ENCODE measurements at places on chromosomes 11 and 22. TPM values are rescaled to one million over a fixed set of nuclear protein-coding genes. Genes with fewer than 3 reads are reported as not detected.

DNA sequence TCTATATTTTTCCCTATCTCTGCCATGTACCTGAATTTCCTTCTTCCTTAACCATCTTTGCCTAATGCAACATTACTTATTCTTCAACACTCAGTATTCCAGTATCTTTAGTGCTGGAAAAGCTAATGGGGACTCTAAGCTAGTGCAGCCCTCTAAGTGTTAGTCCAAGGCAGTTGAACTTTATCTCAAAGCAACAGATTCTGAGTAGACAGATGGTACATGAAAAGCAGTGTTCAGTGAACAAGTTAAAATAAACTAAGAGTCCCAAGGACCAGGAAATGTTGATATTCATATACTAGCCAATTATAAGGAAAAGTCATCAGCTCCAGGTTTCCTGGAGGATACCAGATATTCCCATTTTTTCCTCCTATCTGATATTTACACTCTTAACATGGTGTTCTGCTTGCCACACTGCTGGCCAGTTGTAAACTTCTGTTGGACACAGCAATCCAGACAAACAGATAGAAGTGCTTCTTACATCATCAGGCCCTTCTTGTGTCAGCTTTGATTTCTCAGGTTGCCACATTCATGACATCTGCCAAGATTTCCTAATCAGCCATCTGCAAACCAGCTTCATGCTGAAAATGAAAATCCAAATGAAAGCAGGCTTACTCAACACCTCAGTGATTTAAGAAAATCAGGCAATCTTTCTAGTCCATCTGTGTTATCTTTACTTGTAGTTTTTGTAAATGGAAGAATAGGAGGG lies 255.9 kb upstream of the POU2AF2 start:
- DNase-seq = no peak

GRCh38 chr11:43504316-43504950 lies 145.7 kb downstream of the TTC17 start:
- DNase-seq = peak; percentile 28

DNA sequence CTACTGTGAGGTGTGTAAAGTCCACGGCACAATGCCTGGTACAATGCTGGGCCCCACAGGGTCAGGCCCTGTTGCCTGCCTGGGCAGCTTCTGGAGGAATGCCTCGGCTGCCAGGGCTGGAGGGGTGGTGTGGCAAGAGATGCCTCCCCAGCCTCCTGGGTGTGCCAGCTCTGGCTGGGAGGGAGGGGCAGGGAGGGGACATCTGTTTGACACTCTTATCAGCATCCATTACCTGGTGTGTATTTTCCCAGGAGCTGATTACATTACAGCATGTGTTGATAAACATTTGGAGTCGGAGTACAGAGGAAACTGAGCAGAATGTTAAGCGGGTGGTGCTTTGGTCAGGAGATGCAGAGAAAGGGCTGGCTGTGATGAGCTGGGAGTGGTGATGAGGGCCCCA lies 11.0 kb upstream of the NECTIN1 start:
- DNase-seq = no peak

GRCh38 chr11:124748481-124749343 lies 3.3 kb downstream of the VSIG2 start:
- DNase-seq = no peak

- no peak for DNase-seq
Measured at GRCh38 chr11:105074166-105074530, 29.0 kb upstream of the CARD16 start.

DNA sequence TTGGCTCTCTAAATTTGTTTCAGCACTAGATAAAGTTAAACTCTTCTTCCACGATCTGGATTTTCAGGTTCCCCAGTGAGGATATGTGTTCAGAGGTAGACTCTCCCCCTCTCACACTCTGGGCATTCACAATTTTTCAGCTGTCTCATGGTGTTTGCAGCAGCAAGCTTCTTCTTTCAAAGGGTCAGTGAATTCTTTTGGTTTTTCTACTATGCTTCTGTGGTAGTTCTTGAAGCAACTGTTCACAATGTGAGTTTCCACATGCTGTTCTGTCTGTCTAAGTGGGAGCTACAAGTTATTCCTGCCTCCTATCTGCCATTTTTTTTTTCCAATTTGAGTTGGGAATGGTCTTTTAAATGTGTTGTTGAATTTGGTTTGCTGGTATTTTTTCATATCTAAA lies 25.4 kb downstream of the CNTF start:
- DNase-seq = no peak

- no peak for DNase-seq
Measured at GRCh38 chr11:132463295-132464002, 1068.9 kb downstream of the OPCML start.

DNA sequence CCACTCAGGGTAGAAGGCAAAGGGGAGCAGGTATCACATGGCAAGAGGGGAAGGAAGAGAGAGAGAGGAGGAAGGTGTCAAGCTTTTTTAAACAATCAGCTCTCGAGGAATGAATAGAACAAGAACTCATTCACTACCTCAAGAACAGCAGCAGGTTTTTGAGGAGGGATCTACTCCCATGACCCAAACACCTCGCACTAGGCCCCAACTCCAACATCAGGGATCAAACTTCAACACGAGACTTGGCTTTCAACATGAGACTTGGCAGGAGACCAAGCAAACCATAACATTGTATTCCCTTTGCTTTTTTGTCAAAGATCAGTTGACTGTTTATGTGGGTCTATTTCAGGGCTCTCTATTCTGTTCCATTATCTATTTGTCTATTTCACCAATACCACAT lies 26.9 kb upstream of the APOBEC3A start:
- DNase-seq = no peak

DNA sequence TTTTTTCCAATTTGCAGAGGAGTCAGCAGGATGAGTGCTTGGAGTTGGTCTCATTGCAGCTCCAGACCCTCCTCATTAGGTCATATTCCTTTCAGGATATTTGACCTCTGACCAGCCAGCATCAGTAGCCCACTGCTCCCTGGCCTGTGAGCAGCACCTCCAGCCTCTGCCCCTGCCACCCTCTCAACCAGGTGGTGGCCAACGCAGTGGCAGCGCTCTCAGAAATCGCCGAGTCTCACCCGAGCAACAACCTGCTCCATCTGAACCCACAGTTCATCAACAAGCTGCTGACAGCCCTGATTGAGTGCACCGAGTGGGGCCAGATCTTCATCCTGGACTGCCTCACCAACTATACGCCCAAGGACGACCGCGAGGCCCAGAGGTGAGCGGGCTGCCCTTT lies 27.0 kb downstream of the C22orf42 start:
- DNase-seq = no peak

DNA sequence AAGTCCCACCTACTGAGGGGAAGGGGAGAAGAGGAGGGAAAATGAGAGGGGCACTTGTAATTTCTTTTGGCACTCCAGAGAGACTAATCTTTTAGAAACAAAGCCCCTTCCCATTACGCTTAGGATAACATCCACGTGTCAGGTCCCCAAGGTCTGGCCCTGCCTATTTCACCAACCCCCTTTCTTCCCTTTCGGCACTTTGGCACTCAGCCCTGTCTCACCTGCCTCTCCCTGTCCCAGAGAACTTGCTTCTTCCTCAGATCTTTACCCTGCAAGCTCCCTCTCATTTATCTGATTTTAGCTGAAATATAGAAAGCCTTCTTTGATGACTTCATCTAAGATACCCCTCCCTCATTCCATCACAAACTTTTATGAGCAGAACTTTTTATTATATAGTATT lies 55.5 kb downstream of the RASSF10 start:
- DNase-seq = no peak

DNA sequence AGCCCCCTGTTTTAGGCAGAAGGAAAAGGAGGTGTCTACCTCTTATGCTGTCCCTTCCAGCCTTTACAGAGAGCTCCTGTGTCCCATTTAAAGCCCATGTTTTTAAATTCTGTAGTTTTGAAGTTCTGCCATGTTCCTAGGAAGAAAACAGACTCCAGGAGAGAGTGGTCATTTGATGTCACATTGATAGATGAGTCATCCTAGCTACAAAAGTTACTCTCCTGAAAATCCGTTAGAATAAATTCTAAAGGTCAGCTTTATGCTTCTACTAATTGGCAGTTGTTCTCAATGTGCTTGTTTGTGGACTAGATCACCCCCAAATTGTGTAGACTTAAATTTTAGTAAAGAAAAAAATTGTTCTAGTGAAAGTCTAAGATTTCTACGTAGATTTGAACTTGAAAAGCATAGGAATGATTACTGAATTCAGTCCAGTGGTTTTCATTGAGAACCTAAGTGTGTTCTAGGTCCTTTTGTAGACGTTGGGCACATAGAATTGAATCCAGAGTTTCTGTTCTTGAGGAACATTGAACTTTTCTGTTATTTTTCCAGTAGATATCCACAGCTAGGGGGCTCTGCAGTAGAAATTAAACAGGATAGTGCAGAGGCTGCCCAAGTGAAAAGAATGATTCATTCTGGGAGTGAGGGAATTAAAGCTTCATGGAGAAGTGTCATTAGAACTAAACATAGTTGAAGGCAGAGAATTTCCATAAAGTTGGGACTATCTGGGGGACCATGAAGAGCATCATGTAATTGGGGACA lies 140.6 kb upstream of the RASSF10 start:
- no peak for DNase-seq

GRCh38 chr11:105220121-105220520 lies 80.6 kb upstream of the CARD18 start:
- DNase-seq = no peak

DNA sequence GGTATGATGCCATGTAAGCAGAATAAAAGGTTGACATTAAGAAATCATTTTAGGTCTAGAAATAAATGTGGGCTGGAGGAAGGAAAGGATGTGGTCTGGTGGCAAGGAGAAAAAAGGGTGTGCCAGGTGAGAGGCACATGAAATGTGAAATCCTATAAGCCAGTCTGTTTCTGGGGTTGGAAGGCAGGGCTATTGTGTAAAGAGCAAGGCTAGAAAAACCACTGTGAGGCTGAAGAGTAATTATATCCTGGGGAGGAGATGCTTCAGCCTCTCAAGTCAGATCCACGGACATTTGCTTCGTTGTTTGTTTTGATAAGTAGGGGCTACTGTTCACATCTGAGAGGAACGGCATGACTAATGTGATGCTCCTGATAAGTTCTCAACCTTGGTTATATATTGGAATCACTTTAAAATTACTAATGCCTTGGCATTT lies 77.5 kb upstream of the CTSC start:
- DNase-seq = no peak

DNA sequence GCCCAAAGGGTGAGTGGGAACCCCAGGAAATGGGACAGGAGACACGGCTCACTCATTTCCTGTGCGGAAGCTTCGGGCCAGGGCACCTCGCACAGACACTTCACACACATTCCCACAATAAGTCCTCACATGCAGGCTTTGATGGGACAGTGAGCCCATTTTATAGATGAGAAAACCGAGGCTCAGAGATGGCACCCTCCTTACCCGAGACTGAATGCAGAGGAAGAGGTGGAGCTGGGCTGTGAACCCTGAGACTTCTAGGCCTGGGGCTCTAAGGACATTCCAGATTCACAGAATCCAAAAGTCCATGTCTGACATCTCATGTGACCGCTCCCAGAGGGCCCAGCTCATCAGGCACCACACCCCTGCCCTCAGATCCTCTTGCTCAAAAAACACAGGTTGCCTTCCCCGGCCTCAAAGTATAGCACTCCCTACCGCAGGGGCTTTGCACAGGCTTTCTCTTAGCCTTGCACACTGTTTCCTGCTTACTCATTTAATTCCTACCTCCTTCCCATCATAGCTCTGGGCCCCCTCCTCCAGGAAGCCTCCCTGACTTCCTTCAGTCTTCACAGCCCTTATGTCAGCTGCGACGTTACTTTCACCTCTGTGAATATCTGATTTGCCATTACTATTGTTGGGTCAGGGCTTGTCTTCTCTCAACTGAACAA lies 57.1 kb upstream of the TCF20 start:
- DNase-seq = no peak

Gene RFPL2
- 0.30 TPM for polyA plus RNA-seq

Gene KRTAP5-11
- not detected for polyA plus RNA-seq

Gene OSBP2
- polyA plus RNA-seq = 3.9 TPM

Gene TNNI2
- polyA plus RNA-seq = not detected

Gene HORMAD2
- polyA plus RNA-seq = not detected

Gene FOLH1
- polyA plus RNA-seq = not detected

All from A549 (cell line).